ENCODE measurements at places on chromosomes 13 and 19.
A peak's percentile ranks its signal among the peaks of the same experiment; 100 is the strongest.

DNA sequence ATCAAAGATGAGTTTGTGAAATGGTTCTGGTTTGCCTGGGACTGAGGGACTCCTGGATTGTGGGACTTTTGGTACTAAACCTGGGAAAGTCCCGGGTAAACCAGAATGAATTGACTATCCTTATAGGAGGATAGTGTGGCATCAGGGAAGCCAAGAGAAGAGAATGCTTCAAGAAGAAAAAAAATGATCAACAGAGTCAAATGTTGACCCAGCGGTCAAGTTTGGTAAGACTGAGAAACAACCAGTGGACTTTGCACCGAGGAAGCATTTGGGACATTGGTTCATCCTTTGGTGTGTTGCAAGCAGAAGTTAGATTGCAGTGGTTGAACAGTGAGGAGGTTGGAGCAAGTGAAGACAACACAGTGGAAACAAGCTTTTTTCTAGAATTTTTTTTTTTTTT, 33.5 kb downstream of the CLEC17A start:
- H3K27ac ChIP-seq: no peak overlapping the region
- DNase-seq: no peak
- H3K27me3 ChIP-seq: no peaks in the 10 kb centered on the region
- H3K36me3 ChIP-seq: no peaks in the 10 kb centered on the region
- no peak overlapping the region for H3K4me3 ChIP-seq
- H3K4me1 ChIP-seq: no peaks in the 10 kb centered on the region

- DNase-seq: no peak
- H3K4me1 ChIP-seq: no peaks in the 10 kb centered on the region
- H3K27me3 ChIP-seq: no peaks in the 10 kb centered on the region
- no peak overlapping the region for H3K4me3 ChIP-seq
Measured at GRCh38 chr19:8663920-8664670, 33.7 kb downstream of the NFILZ start.

DNA sequence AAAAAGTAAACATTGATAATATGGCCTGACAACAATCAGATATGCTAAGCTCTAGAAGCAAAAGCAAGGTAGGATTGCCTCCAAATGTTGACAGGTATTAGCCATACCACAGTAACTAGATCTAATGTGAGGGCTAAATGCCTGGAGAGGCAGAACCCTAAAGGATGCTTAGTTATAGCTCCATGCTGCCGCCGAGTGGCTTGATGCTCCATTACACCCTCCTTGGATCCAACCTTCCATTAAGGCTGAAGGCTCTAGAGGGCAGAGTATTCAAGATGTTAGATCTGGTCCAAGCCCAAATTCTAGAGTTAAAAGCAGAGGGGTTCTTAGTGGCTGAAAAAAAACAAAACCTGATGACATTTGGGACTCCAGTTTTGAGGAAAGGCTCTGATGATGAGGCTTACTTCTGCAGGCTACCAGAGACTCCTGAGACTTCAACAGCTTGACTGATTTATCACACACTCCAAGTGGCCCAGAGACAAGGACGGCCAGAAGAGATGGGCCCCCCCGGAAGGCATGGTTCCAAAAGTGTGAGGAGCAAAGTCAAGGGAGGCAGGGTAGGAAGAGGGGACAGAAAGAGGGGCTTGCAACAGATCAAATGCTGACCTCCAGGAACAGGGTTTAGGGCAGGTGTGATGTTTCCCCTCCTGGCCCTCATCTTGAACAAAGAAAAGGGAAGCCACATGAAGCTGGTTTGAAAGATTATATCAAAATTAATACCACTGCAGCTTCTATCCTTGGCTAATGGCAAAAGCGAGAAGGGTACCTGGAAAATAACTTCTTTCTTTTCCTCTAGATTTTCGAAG, 21.9 kb upstream of the CPB2 start:
- DNase-seq: no peak
- H3K4me1 ChIP-seq: no peaks in the 10 kb centered on the region
- H3K4me3 ChIP-seq: no peak overlapping the region
- H3K27me3 ChIP-seq: no peaks in the 10 kb centered on the region
- no peak overlapping the region for H3K27ac ChIP-seq

- no peaks in the 10 kb centered on the region for H3K4me1 ChIP-seq
- H3K27me3 ChIP-seq: no peaks in the 10 kb centered on the region
- DNase-seq: no peak
- H3K4me3 ChIP-seq: no peak overlapping the region
- no peak overlapping the region for H3K27ac ChIP-seq
- H3K36me3 ChIP-seq: no peaks in the 10 kb centered on the region
Measured at GRCh38 chr13:38590230-38590629, 96.6 kb upstream of the FREM2 start.

DNA sequence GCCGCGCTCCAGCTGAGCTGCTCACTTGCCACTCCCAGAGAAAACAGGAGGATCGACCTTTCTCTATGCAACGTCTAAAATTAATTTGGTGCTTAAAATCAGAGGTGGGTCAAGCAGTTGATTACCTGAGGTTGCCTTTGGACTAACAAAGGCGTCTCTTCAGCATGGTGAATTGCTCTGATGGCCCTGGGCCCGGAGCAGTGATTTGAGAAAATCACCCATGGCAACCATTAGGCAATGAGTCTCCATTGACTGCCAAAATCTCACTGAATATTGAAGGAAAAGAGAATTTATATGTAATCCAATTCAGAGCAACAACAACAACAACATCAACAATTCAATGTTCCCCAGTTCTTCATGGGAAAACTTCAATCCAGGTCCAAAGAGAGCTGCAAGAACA, 61.8 kb downstream of the IRS2 start:
- H3K4me1 ChIP-seq: no peaks in the 10 kb centered on the region
- no peak overlapping the region for H3K4me3 ChIP-seq
- no peaks in the 10 kb centered on the region for H3K27me3 ChIP-seq
- DNase-seq: no peak

- no peak overlapping the region for H3K27ac ChIP-seq
- no peak for DNase-seq
- H3K27me3 ChIP-seq: no peaks in the 10 kb centered on the region
- no peaks in the 10 kb centered on the region for H3K36me3 ChIP-seq
- H3K4me3 ChIP-seq: no peak overlapping the region
Measured at GRCh38 chr19:41249707-41250423, 14.3 kb upstream of the HNRNPUL1 start.

DNA sequence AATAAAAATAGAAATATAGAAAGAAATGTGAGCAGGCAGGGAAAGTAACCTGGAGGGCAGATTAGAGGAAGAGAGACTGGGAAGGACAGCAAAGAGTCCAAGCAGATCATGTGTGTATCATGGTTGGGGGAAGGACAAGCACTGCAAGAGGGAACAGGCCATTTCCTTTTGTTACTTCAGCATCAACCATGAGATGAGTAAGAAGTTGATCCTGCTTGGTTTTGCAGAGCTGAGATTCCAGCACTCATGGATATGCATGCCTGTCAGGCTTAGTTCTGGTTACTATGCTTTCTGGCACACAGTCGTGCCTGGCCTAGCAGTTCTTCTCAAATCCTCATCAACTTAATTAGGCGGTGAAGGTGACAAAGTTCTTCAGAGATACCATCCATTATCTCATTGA, 18.1 kb downstream of the NALCN start:
- no peak for DNase-seq
- no peak overlapping the region for H3K4me3 ChIP-seq
- no peaks in the 10 kb centered on the region for H3K27me3 ChIP-seq
- no peak overlapping the region for H3K27ac ChIP-seq
- no peaks in the 10 kb centered on the region for H3K36me3 ChIP-seq
- no peaks in the 10 kb centered on the region for H3K4me1 ChIP-seq

DNA sequence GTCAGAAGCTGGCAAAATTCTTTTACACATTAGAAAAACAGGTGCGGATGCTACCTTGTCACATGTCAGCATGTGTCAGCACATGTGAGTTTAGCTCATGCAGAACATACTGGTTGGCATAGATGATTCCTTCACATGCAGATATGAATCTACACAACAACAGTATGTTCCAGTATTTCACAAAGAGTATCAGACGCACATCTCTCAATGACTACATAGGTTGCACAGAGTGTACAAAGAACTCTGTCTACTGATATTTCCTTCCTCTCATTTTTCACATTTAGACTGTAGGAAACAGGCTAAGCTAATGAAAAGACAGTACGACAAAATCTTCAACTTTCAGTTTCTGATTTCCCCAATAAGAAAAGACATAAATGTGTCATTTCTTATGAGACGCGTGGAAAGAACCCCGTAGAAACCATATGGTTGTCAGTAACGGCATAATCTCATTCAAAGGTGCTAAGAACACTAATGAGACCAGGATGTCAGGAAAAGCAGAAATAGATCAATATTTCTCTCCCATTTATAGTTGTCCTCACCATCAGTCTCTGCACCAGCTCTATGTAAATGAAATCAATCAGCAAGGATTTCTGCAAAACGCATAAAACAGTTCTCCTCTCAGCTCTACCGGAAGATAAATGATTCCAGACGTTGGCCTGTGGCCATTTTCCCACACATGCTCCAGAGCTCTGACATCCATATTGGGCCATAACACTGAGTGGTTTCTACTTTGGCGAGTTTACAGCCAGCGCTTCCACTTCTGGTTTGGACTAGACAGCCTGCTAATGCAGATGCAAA, 81.2 kb downstream of the STARD13 start:
- no peaks in the 10 kb centered on the region for H3K27me3 ChIP-seq
- H3K36me3 ChIP-seq: no peaks in the 10 kb centered on the region
- no peak for DNase-seq
- peaks cover 55% of the 10 kb centered on the region for H3K4me1 ChIP-seq

DNA sequence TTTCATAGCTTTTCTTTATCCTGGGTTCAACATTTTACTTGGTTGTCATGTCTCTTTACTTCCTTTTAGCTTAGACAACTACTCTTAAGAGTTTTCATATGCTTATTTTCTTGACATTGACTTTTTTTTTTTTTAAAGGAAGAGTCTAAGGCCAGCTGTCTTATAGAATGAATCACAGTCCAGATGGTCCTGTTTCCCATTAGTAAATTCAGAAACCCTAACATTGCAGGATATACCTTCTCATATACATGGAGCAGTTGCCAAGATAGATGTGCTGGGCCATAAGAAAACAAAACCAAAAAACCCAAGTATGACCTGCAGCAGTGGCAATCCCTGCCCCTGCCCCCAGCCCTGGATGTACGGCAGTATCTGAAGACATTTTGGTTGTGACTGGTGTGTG, 72.8 kb downstream of the COG3 start:
- DNase-seq: no peak
- no peaks in the 10 kb centered on the region for H3K36me3 ChIP-seq
- H3K27me3 ChIP-seq: no peaks in the 10 kb centered on the region
- H3K4me3 ChIP-seq: no peak overlapping the region

GRCh38 chr19:52786078-52786463, 520 bp downstream of the ZNF600 start:
- peak overlapping the region; percentile 69 for H3K27ac ChIP-seq
- peaks cover 23% of the 10 kb centered on the region for H3K4me1 ChIP-seq
- peak overlapping the region; percentile 64 for H3K4me3 ChIP-seq
- H3K27me3 ChIP-seq: no peaks in the 10 kb centered on the region
- no peaks in the 10 kb centered on the region for H3K36me3 ChIP-seq
- DNase-seq: no peak

- peaks cover 15% of the 10 kb centered on the region for H3K4me1 ChIP-seq
- H3K27ac ChIP-seq: no peak overlapping the region
Measured at GRCh38 chr19:18122424-18122823, 24.8 kb downstream of the MAST3 start.

GRCh38 chr19:17496337-17496997, 15.0 kb upstream of the PGLS start:
- DNase-seq: no peak
- no peaks in the 10 kb centered on the region for H3K27me3 ChIP-seq
- H3K4me3 ChIP-seq: no peak overlapping the region
- H3K36me3 ChIP-seq: no peaks in the 10 kb centered on the region
- H3K27ac ChIP-seq: no peak overlapping the region

DNA sequence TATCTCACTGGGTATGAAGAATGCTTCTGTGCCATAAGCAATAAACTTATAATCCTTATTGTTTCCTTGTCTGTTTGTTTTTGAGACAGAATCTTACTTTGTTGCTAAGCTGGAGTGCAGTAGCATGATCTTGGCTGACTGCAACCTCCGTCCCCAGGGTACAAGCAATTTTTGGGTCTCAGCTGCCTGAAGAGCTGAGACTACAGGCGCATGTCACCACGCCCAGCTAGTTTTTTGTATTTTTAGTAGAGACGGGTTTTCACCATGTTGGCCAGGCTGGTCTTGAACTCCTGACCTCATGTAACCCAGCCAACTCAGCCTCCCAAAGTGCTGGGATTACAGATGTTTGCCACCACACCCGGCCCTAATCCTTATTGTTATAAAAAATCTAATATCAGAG, 112.5 kb downstream of the MYO16 start:
- no peaks in the 10 kb centered on the region for H3K27me3 ChIP-seq
- H3K27ac ChIP-seq: no peak overlapping the region
- H3K4me3 ChIP-seq: no peak overlapping the region
- no peak for DNase-seq
- H3K4me1 ChIP-seq: no peaks in the 10 kb centered on the region
- no peaks in the 10 kb centered on the region for H3K36me3 ChIP-seq

GRCh38 chr13:101624210-101624922, 171.9 kb downstream of the ITGBL1 start:
- H3K27me3 ChIP-seq: no peaks in the 10 kb centered on the region
- H3K4me1 ChIP-seq: peaks cover 6% of the 10 kb centered on the region
- H3K4me3 ChIP-seq: no peak overlapping the region

DNA sequence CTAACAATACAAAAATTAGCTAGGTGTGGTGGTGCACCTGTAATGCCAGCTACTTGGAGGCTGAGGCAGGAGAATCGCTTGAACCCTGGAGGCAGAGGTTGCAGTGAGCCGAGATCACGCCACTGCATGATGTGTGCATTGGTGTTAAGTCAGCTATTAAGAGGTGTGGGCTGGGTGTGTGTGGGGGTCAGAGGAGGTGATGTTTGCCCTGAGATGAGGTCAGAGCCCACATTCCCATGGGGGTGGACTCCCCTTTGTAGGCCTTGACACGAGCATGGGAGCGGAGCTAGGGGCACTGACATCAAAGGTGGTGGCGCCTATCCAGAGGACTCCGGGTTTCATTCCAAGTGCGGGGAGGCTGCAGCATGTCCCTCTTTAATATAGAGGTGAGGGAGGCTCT, 34.6 kb upstream of the LDLR start:
- no peak for DNase-seq
- H3K36me3 ChIP-seq: peaks cover 14% of the 10 kb centered on the region
- no peak overlapping the region for H3K4me3 ChIP-seq
- no peaks in the 10 kb centered on the region for H3K4me1 ChIP-seq

- H3K27me3 ChIP-seq: no peaks in the 10 kb centered on the region
- no peak for DNase-seq
- no peak overlapping the region for H3K4me3 ChIP-seq
- no peak overlapping the region for H3K27ac ChIP-seq
Measured at GRCh38 chr13:31980830-31981229, 50.7 kb upstream of the FRY start.

GRCh38 chr19:16564842-16565241, 7.4 kb downstream of the SLC35E1 start:
- peaks cover 60% of the 10 kb centered on the region for H3K36me3 ChIP-seq
- no peak overlapping the region for H3K4me3 ChIP-seq
- DNase-seq: no peak
- no peak overlapping the region for H3K27ac ChIP-seq
- no peaks in the 10 kb centered on the region for H3K27me3 ChIP-seq

- no peaks in the 10 kb centered on the region for H3K36me3 ChIP-seq
- H3K4me3 ChIP-seq: no peak overlapping the region
- peaks cover 34% of the 10 kb centered on the region for H3K4me1 ChIP-seq
Measured at GRCh38 chr13:114080739-114081561, 51.5 kb downstream of the RASA3 start.

GRCh38 chr13:70098669-70099068, 9.0 kb upstream of the ATXN8OS start:
- H3K4me1 ChIP-seq: no peaks in the 10 kb centered on the region
- H3K27ac ChIP-seq: no peak overlapping the region
- no peak overlapping the region for H3K4me3 ChIP-seq
- H3K27me3 ChIP-seq: no peaks in the 10 kb centered on the region

Data from vagina (tissue), 2 donors.